ENCODE measurements at places on chromosomes 5 and 9.

GRCh38 chr5:41071975-41072374 is 833 bp upstream of the MROH2B start:
- DNase-seq = no peak

GRCh38 chr5:112065781-112066180 is 308.8 kb upstream of the NREP start:
- DNase-seq = no peak

DNA sequence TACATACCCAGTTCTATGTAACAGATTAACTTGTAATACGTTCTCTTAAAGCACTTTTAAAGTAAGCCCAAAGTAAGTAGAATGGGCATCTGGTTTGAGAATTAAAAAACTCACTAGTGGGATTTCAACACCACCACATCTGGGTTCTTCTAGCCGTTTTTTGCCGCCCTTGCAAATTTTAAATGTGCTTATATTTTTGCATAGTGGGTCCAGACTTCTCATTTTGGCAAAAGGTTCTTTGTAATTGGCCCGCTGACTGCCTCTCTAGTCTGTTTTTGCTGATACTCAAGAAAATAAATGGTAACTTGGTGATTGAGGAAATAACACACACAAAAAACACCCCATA is 582 bp upstream of the FBXO4 start:
- DNase-seq = no peak

GRCh38 chr5:179895861-179896260 is 11.8 kb downstream of the TBC1D9B start:
- no peak for DNase-seq

DNA sequence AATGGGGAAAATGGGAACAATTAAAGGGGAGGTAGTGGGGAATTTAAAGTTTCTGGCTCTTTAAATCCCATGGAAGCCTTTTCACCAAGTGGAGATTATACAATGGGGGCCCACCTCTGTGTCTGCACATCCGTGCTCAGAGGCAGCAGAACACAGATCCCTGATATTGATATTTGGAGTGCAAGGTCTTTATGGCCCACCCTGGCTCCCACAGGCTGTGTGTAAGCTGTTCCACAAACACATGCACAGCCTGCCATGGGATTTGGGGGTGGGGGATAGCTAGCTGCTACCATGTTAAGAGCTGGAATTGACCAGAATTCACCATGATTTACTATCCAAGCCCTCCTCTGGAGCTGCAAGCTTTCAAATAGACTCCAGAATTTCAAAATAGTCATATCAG is 55.9 kb downstream of the RASGEF1C start:
- no peak for DNase-seq

- no peak for DNase-seq
These were observed 139.4 kb upstream of the PPP1R26 start for GRCh38 chr9:135340143-135340655.

- no peak for DNase-seq
These were observed 40.5 kb downstream of the C9orf50 start for GRCh38 chr9:129580211-129580915.

DNA sequence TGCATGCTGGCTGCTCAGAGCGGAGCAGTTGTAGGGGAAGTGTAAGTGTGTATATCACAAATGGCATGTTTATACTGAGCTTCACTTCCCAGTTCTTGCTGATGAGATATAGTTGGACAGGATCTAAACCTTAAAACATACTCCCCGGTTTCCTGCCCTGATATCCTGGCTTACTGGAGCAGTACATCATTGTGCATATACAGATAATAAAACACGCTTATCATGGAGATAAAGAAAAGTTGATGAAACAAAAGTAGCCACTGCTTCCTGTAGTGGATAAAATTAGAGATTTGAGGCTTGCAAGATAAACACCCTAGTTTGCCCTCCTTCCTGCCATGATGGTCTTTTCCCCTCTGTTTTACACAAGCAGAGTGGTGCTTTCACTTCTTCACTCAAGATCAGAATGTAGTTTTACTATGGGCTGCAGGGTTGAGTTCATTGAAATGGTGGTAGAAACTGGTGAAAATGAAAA is 15.0 kb downstream of the NPR3 start:
- DNase-seq = no peak

- DNase-seq = no peak
These were observed 24.7 kb upstream of the TIFAB start for GRCh38 chr5:135476615-135477581.

DNA sequence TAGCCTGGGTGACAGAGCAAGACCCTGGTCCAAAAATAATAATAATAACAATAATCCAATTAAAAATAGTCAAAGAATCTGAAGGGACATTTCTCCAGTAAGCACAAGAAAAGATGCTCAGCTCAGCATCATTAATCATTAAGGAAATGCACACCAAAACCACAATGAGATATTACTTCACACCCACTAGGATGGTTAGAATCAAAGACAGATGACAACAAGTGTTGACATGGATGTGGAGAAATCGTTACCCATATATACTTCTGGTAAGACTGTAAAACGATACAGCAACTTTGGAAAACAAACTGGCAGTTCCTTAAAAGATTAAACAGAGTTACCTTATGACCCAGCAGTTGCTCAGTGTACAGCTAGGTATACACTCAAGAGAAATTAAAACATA is 5.3 kb upstream of the FANCG start:
- no peak for DNase-seq

DNA sequence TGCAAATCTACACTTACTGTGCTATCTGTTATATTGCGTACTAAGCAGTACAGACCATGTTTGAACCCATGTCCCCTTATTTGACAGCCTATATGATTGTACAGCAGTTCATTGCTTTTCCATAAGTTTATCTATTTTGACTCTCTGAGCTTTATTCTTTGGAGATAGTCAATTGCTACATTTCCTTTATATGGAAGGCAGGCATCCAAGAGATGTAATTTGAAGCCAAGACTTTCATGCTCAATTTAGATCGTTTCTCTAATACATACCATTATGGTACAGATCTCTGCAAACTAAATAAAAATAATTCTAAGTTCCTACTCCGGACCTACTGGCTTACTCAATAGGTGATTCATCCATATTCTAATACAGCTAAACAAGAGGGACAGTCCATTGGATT is 424.8 kb downstream of the TMEM38B start:
- DNase-seq = no peak

GRCh38 chr5:103461243-103461642 is 101.3 kb downstream of the NUDT12 start:
- DNase-seq = no peak

Measured in adrenal gland (tissue), 19 donors.